Endothelial cell (in vitro differentiated cells): ENCODE measurements at places on chromosomes 11 and 22.
A peak's percentile ranks its signal among the peaks of the same experiment; 100 is the strongest.

GRCh38 chr11:125941619-125942611 is 3.9 kb upstream of the VSIG10L2 start:
- peak; percentile 73 for DNase-seq

GRCh38 chr11:27701355-27702105 is 1.3 kb upstream of the BDNF start:
- no peak for DNase-seq

DNA sequence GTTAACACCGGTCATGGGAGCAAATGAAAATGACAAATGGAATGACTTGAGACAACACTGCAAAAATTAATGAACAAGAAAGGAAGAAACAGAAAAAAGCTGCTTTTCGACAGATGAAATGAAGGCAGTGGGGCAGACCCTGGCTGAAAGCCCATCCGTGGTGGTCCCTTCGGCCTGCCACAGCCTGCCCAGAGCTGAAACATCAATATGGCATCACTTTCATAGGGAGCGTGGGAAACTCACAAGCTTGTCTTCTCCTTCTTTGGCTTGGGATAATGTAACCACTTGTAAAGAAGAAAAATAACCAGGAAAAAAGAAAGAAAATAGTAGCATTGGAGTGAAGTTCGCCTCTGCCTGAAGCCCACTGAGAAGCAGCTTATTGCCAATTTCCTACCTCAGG is 78.8 kb downstream of the CTTN start:
- DNase-seq, result no peak

GRCh38 chr11:15119352-15119751 is 4.6 kb downstream of the INSC start:
- no peak for DNase-seq

DNA sequence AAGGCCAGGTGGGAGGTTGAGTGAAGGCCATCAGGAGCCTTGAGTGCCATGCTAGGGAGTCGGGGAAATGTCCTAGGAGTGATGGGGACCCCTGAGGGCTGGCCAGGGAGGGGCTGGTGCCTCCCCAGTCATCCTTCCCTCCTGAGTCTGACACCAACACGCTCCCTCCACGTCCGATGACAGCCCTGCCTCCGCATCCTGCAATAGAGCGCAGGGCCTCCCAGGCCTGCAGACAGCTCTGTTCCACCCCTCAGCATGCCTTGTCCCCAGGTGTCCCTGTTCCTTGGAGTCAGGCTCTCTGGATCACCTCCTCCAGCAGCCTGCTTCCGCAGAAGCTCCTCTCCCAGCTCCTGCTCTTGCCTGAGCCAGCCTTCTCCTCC is 3.1 kb downstream of the RAC2 start:
- no peak for DNase-seq

GRCh38 chr22:42174062-42174461 is 43.5 kb upstream of the CYP2D6 start:
- no peak for DNase-seq

DNA sequence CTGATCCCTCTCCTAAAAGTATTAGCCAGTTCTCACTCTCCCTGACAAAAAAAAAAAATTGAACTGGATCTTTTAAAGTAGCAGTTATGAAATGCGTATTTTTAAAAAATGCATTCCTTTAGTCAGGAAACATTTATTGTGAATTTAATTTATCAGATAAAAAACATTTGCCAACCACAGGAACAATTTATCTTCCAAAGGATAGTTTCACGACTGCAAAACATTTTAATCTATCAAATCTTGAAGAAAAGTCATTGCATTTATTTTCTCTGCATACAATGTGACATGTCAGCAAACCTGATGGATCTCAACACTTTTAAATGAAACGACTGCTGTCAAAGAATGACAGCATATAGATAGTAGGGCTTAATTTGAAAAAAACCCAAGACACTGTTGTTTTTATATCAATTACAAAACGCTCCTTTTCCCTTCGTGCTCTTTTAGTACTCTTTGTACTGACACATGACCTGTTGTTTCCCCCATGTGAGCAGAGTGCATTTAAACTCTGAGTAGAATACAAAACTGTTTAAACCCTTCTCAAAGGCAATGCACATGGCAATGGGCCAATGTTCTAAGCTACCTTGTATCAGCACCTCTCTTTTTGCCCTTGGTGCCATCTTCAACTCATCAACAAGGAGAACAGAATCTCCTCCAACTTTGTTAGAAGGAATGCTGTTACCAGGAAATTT is 107.0 kb downstream of the ATG16L2 start:
- DNase-seq, result no peak

GRCh38 chr11:45237711-45238315 is 48.3 kb downstream of the SYT13 start:
- DNase-seq, result no peak

- no peak for DNase-seq
Measured at GRCh38 chr11:114207096-114207495, 89.1 kb upstream of the NNMT start.

DNA sequence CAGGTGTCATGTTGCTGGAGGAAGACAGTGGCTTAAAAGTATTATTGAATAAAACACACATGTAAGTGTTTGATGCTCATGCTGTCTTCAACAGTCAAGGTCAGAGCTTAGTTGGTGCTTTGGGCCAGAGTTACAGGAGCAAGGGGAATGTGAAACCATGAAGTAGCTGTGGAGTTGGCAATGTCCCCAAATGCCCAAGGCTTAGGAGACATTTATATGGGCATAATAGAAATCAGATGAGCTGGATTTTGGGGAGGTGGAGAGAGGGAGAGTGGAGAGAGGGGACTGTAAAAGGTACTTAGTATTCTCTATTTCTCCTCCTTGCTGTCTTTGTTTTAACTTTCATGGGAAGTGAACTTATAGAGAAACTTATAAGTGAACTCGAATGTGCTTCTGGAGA is 407.8 kb downstream of the ETS1 start:
- DNase-seq, result no peak

- DNase-seq, result no peak
Measured at GRCh38 chr11:57798905-57799559, 37.4 kb downstream of the CTNND1 start.

DNA sequence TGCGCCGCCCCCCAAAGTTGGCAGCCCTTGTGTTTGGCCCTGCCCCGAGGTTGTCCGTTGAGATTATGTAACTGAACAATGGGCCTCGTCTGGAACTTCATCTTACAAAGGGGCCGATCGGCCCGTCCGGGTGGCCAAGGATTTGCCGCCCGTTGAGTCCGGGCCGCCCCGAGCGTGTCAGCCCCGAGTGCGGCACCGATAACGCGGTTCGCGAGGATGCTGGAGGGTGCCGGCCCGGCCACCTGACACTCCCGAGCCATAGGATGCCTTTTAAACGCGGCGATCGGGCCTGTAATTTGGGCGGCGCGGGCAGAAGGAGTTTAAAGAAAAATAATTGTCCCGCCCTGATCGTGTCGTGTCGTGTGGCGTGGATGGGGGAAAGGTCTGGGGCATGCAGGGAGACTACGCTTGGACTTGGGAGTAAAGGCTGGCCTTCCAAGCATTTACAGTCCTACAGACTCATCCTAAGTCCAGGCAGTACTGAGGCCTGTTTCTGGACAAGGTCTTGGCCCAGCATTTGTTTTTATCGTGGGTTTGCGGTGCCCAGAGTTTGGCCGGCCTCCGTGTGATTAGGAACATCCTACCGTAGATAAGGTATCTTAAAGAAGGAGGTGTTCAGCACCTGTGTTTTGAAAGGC is 1.3 kb downstream of the WEE1 start:
- DNase-seq, result peak; percentile 42
